CD4-positive, alpha-beta T cell treated with Interleukin-10 for 1 hour (primary cell): ENCODE measurements at places on chromosomes 5 and 9.

DNA sequence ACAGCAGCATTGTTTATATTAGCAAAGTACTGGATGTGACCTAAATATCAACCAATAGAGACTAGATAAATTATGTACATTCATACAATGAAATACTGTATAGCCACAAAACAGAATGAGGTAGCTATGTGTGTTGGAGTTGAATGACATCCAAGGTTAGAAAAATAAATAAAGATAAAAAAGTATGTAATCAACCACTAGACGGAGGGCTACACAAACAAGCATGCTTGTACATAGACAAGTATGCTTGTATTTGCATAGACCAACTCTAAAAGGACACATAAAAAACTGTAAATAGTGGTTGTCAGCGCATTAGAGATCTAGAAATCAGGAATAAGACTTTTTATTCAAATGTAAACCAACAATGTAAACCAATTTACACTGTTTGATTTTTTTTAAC lies 3.0 kb downstream of the FEM1C start:
- no peak for DNase-seq

- DNase-seq: no peak
Measured at GRCh38 chr5:127612441-127613141, 36.3 kb upstream of the CTXN3 start.

- DNase-seq: no peak
Measured at GRCh38 chr9:21070171-21070571, 7.6 kb downstream of the IFNB1 start.

GRCh38 chr9:97984188-97985057 lies 1.3 kb downstream of the ANP32B start:
- peak; percentile 83 for DNase-seq

DNA sequence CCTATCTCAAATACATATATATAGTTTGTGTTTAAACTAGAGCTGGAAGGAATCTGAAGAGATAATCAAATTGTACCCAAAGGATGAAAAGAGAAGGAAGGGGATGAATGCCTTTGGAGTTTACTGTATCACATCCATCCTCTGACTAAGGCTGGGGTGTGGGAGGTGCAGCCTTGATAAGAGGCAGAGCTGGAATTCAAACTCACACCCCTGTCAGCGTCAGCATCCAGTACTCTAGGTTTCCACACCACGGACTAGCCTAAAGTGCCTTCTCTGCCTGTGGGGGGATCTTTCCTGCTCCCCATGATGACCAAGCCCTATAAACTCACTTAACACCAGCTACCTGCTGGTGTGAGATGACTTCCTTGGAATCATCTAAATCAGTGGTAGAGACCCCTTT lies 48.1 kb downstream of the EPB41L4B start:
- DNase-seq: no peak

- DNase-seq: no peak
Measured at GRCh38 chr9:104361207-104361606, 142.9 kb upstream of the OR13F1 start.

DNA sequence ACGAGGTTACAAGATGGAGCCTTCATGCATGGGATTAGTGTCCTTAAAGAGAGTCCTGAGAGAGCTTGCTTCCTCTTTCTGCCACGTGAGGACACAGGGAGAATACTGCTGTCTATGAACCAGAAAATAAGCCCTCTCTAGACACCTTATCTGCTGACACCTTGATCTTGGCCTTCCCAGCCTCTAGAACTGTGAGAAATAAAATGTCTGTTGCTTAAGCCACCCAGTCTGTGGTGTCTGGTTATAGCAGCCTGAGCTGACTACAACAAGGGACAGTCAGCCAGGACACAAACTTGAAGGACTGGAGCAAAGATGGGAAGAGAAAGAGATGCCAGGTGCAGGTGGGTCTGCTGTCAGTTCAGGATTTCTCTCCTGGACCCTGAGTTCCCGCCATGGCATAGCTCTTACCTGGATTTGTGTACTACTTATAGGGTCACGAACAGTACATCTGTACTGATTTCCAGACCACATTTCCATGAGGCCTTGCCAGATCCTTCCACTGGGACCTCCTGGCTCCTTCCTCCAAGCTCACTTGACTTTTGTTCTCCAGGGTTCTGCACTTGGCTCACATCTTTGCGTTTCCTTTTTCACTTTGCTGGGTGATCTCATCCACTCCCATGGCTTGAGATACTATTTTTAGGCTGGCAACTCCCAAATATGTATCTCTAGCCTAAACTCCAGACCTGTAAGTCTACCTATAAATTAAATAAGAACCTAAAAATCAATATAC lies 44.9 kb upstream of the LIFR start:
- DNase-seq: no peak

- DNase-seq: no peak
Measured at GRCh38 chr9:92008041-92008440, 58.0 kb upstream of the ROR2 start.

- no peak for DNase-seq
Measured at GRCh38 chr5:73126381-73126780, 6.0 kb downstream of the TMEM171 start.

DNA sequence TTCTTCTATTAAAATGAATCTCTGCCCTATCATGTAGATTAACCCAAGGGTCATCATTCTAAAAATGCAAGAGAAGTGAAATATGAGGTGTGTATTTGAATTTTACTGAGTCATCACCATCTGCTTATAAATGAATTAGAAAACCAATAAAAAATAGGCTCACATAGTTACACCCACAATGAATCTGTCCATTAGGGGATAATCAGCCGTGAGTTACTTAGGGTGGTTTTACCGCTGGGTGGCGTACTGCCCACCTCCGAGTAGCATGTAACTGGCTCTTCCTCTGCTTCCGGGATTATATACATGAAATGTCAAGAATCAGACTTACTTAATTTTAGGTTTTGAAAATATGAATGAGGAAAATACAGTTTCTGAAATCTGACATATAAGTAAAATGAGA lies 332.9 kb upstream of the CCNG1 start:
- DNase-seq: no peak

DNA sequence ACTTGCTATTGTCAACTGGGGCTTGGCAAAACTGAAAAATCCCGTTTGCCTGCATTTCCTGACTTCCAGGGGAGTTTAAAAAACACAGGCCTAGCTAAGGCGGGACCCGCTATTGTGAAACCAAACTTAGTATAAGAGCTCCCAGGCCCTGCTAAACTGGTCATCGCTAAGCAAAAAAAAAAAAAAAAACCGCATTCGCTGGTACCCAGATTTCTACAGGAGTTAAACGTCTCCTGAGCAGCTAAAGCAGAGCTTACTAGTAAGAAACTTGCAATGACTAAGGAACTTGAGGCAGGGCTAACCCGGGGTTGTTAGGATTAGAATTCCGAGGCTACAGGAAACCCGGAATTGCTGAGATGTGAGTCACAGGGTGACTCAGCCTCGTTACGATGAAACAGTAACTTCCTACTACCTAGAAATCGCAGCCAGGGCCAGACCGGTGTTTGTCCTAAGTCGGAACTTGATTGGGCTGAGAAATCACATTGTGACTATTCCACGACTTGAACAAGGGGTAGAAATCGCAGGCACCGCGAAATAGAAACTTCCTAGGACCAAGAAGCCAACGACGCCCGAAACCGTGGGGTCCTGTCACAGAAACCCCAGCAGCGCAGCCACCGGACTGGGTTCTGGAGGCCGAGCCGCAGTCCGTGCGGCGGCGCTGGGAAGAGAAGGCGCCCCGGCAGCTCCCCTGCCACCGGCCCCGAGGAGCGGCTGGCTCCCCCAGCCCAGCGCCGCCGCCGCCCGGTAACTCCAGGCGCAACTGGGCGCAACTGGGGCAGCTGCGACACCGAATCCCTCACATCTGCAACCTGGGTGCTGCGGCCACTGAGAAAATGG lies 89.4 kb downstream of the ANXA2R start:
- peak; percentile 80 for DNase-seq

DNA sequence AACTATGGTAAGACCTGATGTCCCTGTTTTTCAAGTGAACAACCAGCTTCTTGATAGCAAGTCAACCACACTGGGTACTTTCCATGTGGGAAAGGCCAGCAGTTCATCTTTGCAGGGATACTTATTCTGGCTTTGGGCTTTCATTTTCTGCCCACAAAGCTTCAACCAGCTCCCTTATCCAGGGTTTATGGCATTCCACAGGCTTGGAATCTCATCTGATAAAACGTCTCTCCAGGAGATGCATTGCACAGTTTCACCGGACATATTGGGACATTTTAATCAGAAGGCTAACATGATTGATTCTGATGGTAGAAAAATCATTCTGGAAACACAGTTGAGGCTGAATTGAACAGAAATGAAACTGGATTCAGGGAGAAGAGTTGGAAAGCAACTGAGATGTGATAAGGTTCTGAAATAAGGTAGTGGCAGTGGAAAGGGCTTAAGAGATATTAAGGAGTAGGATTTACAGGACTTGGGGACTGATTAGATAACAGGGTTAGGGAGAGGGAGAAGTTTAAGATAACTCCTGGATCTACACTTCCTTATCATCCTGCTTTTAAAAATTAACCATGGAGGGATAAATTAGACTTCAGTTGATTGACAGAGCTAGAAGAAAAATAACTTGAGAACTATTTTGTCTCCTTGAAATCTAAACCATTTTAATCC lies 195.8 kb upstream of the FBXL7 start:
- no peak for DNase-seq

DNA sequence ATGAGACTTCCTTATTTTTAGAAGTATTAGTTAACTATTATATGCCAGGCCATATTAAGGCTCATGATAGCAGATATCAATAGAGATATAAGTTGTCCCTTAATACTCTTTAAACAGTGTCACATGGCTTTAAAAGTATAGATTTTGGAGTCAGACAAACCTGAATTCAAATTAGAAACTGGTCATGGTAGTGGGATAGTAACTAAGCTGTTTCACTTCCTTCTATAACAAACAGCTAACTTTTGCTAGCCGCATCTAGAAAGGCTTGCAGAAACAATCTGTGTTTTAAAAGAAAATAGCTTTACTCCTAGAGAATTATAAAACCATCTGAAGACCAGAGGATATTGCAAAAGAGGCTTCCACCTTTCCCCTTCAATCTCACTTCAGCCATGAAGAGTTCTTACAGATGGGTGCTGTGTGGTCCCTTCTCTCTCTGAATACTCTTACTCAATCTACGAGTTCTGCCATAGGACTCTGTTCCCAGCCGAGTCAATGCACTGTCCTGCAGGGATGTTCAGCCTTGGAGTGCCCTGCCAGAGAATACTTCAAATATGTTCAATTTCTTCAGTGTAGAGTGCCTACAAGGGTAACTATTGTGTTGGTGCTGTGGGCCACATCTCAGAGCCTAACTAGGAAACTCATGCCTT lies 810.2 kb downstream of the EFNA5 start:
- no peak for DNase-seq

GRCh38 chr9:20981486-20981885 lies 50.0 kb downstream of the HACD4 start:
- no peak for DNase-seq

DNA sequence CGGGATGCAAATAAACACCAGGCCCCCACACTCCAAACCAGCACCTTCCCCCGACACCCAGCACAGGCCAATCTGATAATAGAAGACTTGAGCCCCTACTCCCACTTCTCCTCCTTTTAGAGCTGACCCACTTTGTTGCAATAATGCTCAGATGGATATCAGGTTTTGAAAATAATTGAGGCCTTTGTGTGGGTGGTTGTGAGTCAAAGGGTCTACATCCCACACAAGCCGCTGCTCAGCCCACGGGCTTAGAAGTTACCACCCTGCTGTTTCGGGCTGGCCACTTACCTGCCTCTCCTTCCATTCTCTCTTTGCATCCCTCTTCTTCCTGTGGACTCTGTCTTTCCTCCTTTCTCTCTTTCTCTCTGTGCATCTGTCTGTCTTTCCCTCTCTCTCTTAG lies 36.2 kb upstream of the FOXI1 start:
- DNase-seq: no peak

GRCh38 chr5:120538149-120538548 lies 74.0 kb downstream of the PRR16 start:
- DNase-seq: no peak

GRCh38 chr9:74729136-74729695 lies 158.5 kb downstream of the TRPM6 start:
- no peak for DNase-seq

- DNase-seq: no peak
Measured at GRCh38 chr5:72645064-72645846, 138.0 kb upstream of the ZNF366 start.

DNA sequence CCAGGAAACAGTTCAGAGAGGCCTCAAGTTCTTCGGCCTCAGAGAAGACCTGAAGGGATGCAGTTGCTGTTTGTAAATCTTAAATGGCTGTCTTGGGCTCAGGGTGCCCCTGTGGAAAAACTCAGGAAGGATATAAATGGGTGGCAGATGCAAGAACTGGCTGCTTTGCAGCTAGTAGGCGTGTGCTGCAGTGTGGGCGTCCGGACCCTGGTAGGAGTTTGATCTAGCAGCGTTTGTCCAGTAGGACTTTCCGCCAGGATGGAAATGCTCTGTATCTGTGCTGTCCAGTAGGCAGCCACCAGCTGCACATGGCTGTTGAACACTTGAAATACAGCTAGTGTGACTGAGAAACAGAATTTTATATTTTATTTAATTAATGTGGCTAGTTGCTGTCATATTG lies 7.7 kb downstream of the CDX1 start:
- DNase-seq: no peak

DNA sequence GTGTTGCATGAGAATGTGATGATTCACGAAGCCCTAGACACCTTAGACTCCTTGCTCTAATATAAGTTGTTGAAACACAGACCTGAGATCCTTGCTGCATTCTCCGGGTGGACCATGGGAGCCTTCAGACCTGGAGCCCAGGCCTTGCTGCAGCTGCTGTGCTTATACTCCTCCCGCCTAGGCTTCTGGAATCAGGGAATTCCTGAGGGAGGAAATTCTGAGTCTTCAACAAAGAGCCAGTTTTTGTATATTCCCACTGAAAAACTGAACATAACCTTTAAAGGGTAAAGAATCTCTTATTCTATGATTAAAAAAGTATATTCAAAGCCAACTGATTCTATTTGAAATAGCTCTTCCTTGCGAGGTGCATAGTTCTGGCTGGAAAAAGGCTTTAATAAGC lies 245.1 kb upstream of the ELAVL2 start:
- DNase-seq: no peak

DNA sequence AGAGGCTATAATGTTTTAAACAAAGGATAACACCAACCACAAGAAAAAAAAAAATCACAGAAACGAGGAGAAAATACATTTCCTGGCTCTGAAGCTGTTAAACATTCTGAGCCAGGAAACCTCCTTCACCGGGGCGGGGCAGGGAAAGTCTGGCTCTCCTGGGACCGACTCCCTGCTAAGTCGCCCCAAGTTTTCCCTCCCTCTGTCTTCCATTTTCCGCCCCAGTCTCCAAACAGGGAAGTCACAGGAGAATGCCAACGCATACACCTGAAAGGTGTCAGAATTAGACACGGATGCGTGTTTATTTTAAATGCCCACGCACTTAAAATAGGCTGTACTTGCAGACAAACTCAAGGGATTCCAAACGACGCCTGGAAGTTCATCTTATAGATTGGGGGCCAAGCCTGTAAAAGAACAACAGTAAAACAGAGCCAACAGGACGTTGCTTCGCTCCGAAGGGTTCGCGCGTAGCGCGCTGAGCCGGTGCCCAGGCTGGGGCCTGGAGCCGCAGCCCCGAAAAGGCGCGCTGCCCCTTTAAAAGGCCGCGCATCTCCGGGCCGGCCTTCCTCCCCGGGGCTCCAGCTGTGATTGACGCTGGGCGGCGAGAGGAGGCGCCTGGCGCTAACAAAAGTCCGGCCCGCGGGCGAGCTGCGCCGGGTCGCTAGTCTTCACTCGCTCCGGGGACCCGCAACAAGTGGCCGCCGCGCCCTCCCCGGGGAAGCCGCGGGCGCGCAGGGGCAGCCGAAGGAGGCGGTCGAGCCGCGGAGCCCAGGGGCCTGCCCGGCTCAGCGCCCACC lies at the start of gene FBXL7:
FBXL7 (plus strand) TSS at position 653 of the 797 bp plus-strand sequence.
- DNase-seq: no peak

GRCh38 chr5:143454936-143455516 lies 51.5 kb upstream of the NR3C1 start:
- DNase-seq: no peak
